ENCODE measurements at places on chromosomes 2 and 18. TPM values are rescaled to one million over a fixed set of nuclear protein-coding genes. Genes with fewer than 3 reads are reported as not detected.

GRCh38 chr2:14016289-14016955, 616.1 kb upstream of the LRATD1 start:
- peak; percentile 2 for DNase-seq

DNA sequence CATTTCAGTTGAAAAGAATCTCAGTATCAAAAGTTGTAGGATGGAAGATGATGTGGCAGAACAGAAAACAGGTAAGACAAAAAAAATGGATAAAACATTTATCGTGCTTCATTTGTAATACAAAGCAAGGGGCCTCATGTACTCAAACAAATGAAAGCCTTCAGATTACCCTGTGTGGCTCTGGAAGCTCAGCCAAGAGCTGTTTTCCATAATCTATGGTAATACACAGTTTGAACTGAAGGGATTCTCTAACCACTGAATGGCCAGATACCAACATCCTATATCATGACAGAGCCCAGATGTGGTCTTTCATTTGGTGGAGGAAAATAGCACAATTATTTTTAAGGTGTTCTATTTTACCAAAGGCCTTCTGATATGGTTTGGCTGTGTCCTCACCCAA, 272.1 kb upstream of the RND3 start:
- no peak for DNase-seq

DNA sequence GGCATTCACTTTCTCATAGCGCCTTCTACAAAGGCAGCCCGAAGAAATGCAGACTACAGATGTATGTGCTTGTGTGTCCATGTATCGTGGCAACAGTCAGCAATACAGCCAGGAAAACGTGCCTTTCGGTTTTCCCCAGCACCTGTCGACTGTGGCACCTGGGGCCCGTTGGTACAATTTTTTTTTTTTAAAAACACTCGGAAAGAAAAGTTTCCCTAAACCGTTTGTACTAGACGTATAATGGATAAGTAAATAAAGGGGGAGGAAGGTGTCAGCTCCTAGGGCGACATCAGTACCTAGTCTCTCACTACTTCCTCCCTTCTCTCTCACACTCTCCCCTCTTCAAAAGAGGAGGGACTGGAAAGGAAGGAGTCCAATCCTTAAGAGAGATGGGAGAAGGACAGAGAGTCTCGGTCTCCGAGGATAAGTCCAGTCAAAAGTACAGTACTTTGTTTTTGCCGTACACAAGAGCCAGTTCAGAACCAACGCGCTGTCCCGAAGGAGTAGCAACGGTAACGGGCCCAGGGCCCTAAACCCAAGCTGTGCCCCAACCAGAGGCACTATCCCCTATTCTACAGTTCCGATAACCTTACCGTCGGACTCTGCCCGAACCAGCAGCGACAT, 759 bp downstream of the PPP4R3B start:
- peak; percentile 48 for DNase-seq

GRCh38 chr2:142670362-142670761, 207.1 kb upstream of the KYNU start:
- DNase-seq = no peak

DNA sequence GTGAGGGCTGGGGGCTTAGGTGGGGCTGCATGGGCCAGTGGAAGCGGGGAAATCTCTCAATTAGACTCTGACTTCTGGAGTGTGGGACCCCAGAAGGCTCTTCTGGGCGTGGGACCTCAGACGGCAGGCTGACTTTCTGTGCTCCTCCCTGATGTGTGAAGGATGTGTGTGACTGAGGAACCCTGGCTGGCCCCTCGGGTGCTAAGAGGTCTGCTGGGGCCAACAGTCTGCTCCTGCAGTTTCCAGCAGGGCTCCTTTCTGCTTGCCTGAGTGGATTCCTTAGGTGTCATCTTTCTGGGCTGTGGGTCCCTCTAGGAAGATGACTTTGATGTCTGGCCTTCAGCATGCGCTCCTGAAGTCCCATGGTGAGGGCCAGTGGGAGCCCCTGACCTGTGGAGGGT, 167.5 kb downstream of the DYSF start:
- no peak for DNase-seq

DNA sequence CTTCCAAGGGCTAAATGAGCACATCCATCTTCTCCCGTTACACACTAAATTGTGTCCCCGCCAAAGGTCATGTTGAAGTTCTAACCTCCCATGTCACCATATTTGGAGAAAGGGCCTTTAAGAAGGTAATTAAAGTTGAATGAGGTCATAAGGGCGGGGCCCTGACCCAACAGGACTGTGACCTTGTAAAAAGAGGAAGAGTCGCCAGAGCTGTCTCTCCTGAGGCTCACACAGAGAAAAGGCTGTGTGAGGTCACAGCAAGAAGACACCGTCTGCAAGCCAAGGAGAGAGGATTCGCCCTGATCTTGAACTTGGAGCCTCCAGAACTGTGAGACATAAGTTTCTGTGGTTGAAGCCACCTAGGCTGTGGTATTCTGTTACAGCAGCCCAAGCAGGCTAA, 24.1 kb downstream of the TRABD2A start:
- DNase-seq = no peak

DNA sequence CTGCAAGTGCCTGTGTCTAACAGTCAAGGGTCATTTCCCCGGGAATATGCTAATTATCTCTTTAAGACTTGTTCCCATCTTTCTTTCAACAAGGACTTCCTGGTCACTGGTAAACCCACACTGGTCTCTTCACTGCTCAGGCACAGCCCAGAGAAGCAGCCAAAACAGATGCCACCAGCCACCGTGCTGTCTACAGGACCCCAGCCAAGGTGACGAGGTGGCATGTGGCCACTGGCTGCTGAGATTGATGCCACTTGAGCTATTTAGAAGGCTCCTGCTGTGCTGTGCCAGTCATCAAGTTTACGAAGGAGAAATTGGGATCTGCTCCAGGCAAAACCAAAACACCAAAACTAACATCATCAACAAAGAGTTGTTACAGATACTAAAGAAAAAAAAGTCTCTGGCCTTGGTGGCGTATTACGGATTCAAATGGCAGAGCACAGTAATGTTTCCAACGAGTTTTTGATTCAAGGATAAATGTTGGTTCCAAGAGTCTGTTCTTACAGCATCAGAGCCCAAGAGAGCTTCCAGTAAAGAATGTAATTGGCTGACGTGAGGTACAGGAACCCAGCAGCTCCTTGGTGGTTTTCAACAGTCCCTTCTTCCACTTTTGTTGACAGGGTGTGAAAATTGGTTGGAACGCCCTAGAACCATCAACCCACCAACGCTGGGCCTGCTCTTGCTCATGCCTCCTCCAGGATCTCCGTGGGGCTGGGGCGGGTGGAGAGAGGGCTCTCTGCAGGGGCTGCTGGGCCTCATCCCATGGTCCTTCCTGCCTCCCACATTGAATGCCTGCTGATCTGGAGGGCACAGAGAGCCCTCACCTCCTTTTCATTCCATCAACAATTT, 63.7 kb upstream of the ZCCHC2 start:
- DNase-seq = no peak

GRCh38 chr2:119553687-119554344, 9.6 kb downstream of the CFAP221 start:
- DNase-seq = no peak

DNA sequence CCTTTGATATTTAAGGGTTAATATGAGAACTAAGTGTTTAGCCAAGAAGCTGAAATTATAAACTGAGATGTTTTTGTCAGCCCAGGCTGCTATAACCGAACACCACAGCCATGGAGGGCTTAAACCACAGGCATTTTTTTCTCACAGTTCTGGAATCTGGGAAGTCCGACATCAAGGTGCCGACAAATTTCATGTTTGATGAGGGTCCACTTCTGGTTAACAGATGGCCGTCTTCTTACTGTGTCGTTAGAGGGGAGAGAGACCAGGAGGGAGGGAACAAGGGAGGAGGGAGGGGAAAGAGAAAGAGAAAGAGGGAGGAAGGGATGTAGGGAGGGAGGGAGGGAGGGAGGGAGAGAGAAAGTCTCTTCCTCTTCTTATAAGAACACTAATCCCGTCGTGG, 6.5 kb upstream of the CNDP2 start:
- no peak for DNase-seq

DNA sequence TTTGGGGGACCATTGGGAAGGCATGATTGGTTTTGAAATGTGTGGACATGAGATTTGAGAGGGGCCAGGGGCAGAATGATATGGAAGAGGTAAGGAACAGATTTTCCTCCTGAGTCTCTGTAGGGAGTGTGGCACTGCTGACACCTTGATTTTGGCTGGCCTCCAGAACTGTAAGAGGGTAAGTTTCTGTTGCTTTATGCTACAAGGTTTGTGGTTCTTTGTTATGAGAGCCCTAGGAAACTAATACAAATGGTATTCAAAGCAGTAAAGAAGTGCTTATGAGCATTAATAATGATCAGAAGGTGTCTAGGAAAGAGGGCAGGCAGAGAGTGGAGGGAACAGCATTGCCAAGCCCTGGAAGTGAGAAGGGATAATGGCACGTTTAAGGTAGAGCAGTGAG, 574.3 kb upstream of the NXPH2 start:
- DNase-seq = no peak

DNA sequence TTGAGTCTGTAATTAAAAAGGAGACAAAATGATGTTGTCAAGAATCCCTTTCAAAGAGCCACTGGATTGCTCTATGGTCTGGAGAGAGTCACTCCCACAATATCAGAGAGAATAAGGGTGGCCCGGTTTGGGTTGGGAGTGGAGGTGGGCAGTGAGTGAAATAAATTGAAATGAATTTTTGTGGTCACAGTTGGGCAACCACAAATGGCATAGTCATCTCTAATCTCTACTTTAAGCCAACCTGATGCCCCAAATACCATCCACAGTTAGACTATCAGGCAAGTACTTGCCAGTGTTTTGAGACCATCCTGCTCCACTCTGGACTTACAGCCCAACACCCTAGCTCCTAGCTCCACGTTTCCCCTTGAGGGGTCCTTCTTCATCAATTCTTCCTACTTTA, 559.7 kb downstream of the BCL11A start:
- DNase-seq = no peak

DNA sequence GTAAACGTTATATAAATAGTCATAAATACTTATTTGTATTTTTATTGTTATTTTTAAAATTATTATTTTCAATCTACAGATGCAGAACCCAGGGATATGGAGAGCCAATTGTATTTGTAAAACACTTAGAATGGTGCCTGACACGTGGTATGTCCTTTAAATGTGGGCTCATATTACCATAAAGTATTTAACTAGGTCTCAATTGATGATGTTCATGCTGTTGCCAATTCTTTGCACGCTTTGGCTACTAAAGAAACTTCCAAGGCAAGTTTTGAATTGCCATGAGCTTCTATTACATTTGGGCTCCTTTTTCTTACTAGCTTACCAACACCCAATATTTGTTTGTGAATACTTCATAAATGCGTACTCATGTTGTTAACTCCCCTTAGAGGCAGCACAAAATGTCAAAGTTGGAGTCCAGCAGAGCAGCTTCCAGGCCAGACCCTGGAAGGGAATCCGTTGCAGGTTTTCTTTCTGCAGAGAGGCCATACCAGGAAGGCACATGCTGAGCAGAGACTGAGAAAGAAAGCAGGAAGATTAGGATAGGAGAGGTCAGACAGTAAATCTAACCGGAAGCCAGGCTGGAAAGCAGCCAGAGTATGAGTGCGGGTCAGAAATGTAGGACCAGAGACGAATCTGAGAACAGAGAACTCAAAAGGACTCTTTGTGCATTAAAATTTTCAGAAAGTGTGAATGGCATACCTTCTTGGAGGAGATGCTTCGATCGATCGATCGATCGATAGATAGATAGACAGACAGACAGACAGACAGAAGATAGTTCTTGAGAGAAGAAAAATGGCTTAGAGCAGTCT, 4.2 kb upstream of the NOSTRIN start:
- DNase-seq = no peak

- DNase-seq = no peak
These were observed 153.5 kb upstream of the PGAP1 start for GRCh38 chr2:197079832-197080555.

- no peak for DNase-seq
These were observed 153.5 kb upstream of the TPO start for GRCh38 chr2:1259746-1260145.

DNA sequence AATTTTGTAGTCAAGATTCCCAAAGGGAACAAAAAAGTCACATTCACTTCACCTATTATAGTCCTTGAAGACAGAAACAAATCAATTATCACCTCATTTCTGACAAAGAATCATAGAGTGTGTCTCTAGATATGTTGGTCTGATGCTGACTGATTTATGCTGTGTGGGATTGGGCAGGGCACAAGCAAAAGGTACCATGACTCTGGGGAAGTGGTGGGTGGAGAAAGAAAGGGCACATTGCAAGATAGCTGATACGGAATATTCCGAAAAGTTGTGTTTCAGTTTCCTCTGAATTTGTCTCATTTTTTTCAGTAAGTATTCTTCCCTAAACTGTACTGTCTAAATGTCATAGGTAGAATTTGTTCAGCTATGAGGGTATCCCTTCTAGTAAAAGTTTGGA, 268.0 kb downstream of the MREG start:
- DNase-seq = no peak

DNA sequence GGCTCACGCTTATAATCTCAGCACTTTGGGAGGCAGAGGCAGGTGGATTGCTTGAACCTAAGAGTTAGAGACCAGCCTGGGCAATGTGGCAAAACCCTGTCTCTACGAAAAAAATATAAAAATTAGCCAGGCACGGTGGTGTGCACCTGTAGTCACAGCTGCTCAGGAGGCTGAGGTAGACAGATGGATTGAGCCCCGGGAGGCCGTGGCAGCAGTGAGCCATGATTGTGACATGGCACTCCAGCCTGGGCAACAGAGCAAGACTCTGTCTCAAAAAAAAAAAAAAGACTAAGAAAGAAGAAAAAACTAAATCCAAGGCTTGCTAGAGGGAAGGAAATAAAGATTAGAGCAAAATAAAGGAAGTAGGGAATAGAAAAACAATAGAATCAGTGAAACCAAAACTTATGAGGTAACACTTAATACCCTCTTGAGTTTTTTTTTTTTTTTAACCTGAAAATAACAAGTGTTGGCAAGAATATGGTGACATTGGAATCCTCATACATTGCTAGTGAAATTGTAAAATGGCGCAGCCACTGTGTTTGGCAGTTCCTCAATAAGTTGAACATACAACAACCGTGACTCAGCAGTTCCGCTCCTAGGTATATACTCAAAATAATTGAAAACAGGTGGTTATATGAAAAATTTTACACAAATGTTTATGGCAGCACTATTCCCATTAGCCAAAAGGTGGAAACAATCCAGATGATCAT, 85.2 kb downstream of the EML4 start:
- no peak for DNase-seq

DNA sequence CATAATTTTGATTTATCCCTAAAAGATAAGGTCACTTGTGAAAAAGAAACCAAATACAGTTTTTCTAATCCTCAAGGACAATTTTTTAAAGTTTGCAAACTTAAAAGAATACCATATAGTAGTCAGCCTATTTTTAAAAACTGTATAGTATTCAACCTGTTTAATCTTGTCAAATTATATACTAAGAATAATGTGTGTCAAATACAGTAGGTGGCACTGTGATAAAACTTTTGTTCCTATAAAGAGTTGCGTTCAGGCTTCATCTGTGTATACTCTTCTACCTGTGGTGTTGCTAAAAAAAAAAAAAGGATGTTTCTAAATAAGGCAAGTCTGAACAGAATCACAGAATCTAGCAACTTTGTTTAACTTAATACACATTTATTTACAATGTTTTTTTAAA, 68.6 kb downstream of the CCDC138 start:
- no peak for DNase-seq

The XIRP2 gene
- 0.40 TPM for polyA plus RNA-seq

The IRS1 gene
- 33.1 TPM for polyA plus RNA-seq

The EVX2 gene
- not detected for polyA plus RNA-seq

The FOXI3 gene
- polyA plus RNA-seq = not detected

The SMCHD1 gene
- polyA plus RNA-seq = 74.2 TPM

The MBP gene
- polyA plus RNA-seq = 11.9 TPM

The NHEJ1 gene
- polyA plus RNA-seq = 20.9 TPM

The BMP10 gene
- polyA plus RNA-seq = not detected

The ANKAR gene
- 21.1 TPM for polyA plus RNA-seq

The CCDC85A gene
- polyA plus RNA-seq = 1.5 TPM

The DSEL gene
- polyA plus RNA-seq = 4.3 TPM

The KCNS3 gene
- 42.2 TPM for polyA plus RNA-seq

The CNGA3 gene
- polyA plus RNA-seq = 0.04 TPM

Measured in right lung (tissue), 10 donors.